ENCODE measurements at places on chromosomes 4 and X. TPM values are rescaled to one million over a fixed set of nuclear protein-coding genes. Genes with fewer than 3 reads are reported as not detected.

- no peak for DNase-seq
Measured at GRCh38 chrX:46577221-46578005, 3.8 kb downstream of the CHST7 start.

- no peak for DNase-seq
Measured at GRCh38 chr4:3690551-3691152, 75.5 kb upstream of the ADRA2C start.

DNA sequence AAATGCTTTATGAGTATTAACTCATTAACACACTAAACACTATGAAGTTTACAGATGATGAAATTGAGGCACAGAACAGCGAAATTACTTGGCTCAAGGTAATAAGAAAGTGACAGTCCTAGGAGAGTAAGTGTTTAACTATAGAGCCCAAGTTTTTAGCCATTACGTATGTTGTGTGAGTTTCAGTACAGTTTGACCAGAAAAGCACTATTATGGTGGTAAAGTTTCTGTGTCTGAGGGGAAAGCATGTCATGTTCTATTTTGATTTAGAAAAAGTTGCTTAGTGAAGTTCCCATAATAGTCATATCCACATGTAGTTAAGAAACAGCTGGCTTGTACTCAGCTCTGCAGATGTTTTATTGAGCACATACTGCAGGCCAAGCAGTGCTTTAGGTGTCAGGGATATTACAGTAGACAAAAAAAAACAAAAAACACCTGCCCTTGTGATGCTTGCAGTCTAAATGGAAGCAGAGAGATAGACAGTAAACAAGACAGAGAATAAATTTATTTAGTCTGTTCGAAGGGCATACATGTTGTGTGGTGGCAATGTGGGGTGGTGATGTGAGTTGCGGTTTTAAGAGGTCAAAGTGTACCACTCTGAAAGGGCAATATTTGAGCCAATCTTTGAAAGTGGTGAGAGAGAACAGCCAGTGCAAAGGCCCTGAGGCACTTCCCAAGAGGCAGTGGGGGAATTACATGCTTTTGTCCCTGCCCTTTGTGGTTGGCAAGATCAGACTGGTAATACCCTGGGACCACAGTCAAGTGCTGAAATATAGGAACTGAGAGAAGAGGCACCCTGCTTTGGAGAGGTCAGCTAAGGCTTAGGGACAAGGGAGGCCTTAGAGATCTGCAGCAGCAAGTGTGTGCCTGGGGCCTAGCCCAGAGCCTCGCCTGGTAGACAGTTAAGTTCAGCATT, 6.2 kb downstream of the TMEM131L start:
- no peak for DNase-seq

- peak; percentile 86 for DNase-seq
Measured at GRCh38 chr4:32135642-32136041, 1415.5 kb downstream of the PCDH7 start.

GRPR gene
- 0.17 TPM for total RNA-seq

SLC7A11 gene
- total RNA-seq = 2.9 TPM

Measured in renal cortical epithelial cell (primary cell).